Myocyte (in vitro differentiated cells): ENCODE measurements at places on chromosomes 6 and 20. TPM values are rescaled to one million over a fixed set of nuclear protein-coding genes. Genes with fewer than 3 reads are reported as not detected.

Gene ME1
- total RNA-seq: 31.3 and 37.3 TPM in 2 replicates

Gene NRN1
- total RNA-seq: 60.1 and 79.4 TPM in 2 replicates

DNA sequence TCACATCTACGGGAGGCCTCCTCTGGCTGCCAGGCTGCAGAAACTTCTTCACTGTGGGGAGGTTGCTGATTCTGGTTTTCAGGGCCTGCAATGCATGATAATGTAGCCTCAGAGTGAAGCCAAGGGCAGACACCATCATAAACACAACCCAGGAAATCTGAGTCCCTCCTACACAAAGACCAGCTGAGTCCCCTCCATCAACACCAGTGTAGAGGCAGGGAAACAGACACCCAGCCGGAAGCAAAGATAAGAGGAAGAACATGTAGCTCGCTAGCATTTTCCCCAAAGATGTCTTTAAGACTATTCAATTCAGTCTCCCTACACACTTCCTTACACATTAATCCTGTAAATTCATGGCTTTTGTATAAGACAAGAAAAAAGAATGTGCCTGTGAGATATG is 23.6 kb downstream of the GSTA2 start:
- no peak for DNase-seq

- DNase-seq: peak; percentile 3
Observed at GRCh38 chr20:9884666-9885065, 45.8 kb upstream of the PAK5 start.

DNA sequence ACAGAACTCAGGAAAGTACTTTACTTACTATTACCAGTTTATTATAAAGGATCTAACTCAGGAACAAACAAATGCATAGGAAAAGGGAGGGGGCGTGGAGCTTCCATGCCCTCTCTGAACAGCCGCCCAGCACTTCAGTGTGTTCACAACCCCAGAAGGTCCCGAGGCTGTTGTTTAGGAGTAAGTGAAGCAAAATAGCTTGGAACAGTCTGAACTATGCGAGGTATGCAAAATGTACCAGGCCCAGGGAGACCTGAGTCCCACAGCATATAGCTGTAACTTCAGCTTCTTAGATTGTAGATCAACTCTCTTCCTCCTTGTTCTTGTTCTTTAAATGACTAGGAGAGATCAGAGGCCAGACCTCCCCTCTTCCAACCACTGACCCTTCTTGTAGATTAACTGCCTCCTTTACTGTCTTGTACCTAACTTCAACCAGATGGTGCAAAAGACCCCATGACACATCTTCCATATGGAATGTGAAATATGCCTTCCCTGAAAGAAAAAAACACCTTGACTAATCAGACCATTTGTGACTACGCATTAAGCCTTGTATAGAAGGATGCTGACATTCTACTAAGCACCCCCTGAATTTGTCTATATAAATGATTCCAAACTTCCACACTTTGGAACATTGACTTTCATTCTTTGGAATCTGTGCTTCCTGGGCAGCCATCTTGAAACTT is 98.8 kb upstream of the SNX9 start:
- DNase-seq: no peak

- no peak for DNase-seq
Observed at GRCh38 chr20:12605751-12606150, 403.0 kb upstream of the SPTLC3 start.
